ENCODE measurements at places on chromosomes 11 and 22. TPM values are rescaled to one million over a fixed set of nuclear protein-coding genes. Genes with fewer than 3 reads are reported as not detected.

The PHF21B gene
- total RNA-seq = 1.8 TPM

The SEPTIN3 gene
- 0.68 TPM for total RNA-seq

- H3K27me3 ChIP-seq = no peaks in the 10 kb centered on the region
- H3K4me3 ChIP-seq = no peak overlapping the region
- no peaks in the 10 kb centered on the region for H3K4me1 ChIP-seq
- DNase-seq = no peak
Measured at GRCh38 chr22:44640618-44641155, 61.3 kb upstream of the PRR5 start.

- H3K4me3 ChIP-seq = no peak overlapping the region
Measured at GRCh38 chr22:22397292-22397870, 111.2 kb downstream of the ZNF280B start.

The TRIM29 gene
- 3.6 TPM for total RNA-seq

DNA sequence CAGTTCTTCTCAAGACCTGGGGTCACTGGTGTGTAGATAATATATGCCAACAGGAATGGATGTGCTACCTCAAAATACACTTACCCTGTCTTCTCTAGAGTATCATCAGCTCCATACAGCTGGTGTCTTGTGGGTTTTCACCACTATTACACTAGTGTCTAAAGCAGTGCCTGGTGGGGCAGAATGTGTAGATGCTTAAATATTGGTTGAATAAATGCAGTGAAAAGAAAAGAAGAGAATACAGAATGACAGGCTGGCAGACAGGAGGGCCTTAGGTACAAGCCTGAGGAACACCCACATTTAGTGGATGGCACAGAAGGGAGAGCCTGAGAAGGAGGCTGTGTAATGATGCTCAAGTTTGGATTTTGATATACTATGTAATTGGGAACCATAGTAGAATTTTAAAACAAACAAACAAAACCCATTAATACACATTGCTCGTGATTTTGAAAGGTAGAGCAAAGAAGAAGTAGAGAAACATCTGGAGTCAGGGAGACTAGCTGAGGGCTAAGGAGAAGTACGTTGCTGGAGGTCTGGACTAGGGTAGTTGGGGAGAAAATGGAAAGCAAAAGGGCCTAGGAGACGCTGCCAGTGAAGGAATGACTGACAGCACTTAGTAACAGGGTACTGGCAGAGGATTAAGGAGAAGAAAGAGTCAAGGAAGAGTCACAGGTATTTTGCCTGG is 20.5 kb upstream of the RAG2 start:
- no peaks in the 10 kb centered on the region for H3K36me3 ChIP-seq
- no peak for DNase-seq
- H3K4me1 ChIP-seq = peaks cover 6% of the 10 kb centered on the region
- no peaks in the 10 kb centered on the region for H3K27me3 ChIP-seq
- no peak overlapping the region for H3K27ac ChIP-seq

The PRG3 gene
- not detected for total RNA-seq

The SERPING1 gene
- total RNA-seq = 1,015 TPM

GRCh38 chr22:43150731-43151206 is 590 bp upstream of the TSPO start:
- no peak for DNase-seq
- H3K27ac ChIP-seq = no peak overlapping the region
- no peak overlapping the region for H3K4me3 ChIP-seq
- H3K36me3 ChIP-seq = no peaks in the 10 kb centered on the region
- no peaks in the 10 kb centered on the region for H3K4me1 ChIP-seq

- no peak overlapping the region for H3K4me3 ChIP-seq
- no peaks in the 10 kb centered on the region for H3K4me1 ChIP-seq
- DNase-seq = no peak
- H3K27ac ChIP-seq = no peak overlapping the region
- H3K36me3 ChIP-seq = no peaks in the 10 kb centered on the region
- no peaks in the 10 kb centered on the region for H3K27me3 ChIP-seq
Measured at GRCh38 chr22:44667829-44668189, 34.2 kb upstream of the PRR5 start.

GRCh38 chr11:47672283-47672730 is 29.9 kb upstream of the MTCH2 start:
- H3K4me1 ChIP-seq = no peaks in the 10 kb centered on the region
- H3K36me3 ChIP-seq = no peaks in the 10 kb centered on the region
- no peak overlapping the region for H3K4me3 ChIP-seq
- H3K27me3 ChIP-seq = no peaks in the 10 kb centered on the region
- DNase-seq = no peak
- no peak overlapping the region for H3K27ac ChIP-seq

The CRACR2B gene
- 2.2 TPM for total RNA-seq

GRCh38 chr11:123227763-123228495 is 32.9 kb upstream of the CLMP start:
- no peak overlapping the region for H3K4me3 ChIP-seq
- no peak for DNase-seq
- H3K4me1 ChIP-seq = no peaks in the 10 kb centered on the region
- H3K27me3 ChIP-seq = no peaks in the 10 kb centered on the region
- H3K27ac ChIP-seq = no peak overlapping the region

- no peaks in the 10 kb centered on the region for H3K4me1 ChIP-seq
- no peak overlapping the region for H3K27ac ChIP-seq
- peak; percentile 49 for DNase-seq
- H3K36me3 ChIP-seq = no peaks in the 10 kb centered on the region
Measured at GRCh38 chr22:37276776-37277175, 5.5 kb upstream of the CYTH4 start.

GRCh38 chr11:105398636-105399035 is 211.2 kb upstream of the GRIA4 start:
- H3K36me3 ChIP-seq = no peaks in the 10 kb centered on the region
- no peaks in the 10 kb centered on the region for H3K27me3 ChIP-seq
- DNase-seq = no peak
- H3K4me3 ChIP-seq = no peak overlapping the region
- H3K4me1 ChIP-seq = no peaks in the 10 kb centered on the region
- no peak overlapping the region for H3K27ac ChIP-seq
